ENCODE measurements at places on chromosomes 11 and 22.

- DNase-seq: peak; percentile 22
These were observed 396.4 kb upstream of the CCDC90B start for GRCh38 chr11:83682611-83682973.

DNA sequence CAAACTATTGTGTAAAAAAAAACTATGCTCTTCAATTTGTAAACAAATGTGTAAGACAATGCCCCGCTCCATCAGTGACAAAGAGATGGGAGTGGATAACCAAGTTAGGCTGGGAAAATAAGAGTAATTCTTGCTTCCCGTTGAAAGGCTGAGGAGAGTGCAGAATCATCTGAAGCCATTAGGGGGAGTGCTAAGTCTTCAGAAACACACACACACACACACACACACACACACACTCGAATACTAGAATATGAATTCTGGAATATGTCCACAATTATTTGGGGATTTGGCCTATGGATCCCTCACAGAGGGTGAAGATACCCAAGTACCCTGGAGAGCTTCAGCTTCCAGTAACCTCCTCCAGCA, 27.8 kb upstream of the ROBO3 start:
- peak; percentile 61 for DNase-seq

DNA sequence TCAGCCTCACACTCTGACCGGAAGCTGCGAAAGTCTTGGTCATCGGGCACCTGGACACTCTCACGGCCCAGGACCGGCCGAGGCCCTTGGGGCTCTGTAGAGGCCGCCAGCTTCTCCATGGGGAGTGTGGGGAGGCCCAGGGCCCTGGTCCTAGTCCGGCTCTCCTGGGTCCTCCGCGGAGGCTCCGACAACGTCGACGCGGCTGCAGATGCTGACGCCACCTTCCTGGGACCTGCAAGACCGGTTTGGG, 12.9 kb downstream of the STARD10 start:
- DNase-seq: no peak

DNA sequence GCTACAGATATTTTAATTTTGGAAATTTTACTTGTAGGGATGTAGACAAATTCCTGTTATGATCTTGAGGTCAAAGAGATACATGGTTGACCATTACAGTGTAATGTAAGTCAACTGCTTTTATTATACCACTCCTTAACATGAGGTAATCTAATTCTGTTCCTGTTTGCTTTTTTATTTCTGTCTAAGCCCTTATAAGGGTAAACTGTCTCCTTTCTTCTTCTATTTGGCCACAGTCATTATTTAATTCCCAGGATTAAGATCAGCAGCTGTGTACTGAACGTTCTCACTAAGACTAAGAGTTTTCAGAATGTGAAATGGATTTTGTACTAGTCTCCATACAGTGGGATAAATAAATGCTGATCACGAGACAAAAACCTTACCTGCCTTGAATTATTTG, 32.8 kb downstream of the C2CD3 start:
- DNase-seq: no peak

- DNase-seq: no peak
These were observed 133.8 kb upstream of the API5 start for GRCh38 chr11:43177975-43178374.

- no peak for DNase-seq
These were observed 12.3 kb upstream of the PNPLA3 start for GRCh38 chr22:43911351-43911750.

DNA sequence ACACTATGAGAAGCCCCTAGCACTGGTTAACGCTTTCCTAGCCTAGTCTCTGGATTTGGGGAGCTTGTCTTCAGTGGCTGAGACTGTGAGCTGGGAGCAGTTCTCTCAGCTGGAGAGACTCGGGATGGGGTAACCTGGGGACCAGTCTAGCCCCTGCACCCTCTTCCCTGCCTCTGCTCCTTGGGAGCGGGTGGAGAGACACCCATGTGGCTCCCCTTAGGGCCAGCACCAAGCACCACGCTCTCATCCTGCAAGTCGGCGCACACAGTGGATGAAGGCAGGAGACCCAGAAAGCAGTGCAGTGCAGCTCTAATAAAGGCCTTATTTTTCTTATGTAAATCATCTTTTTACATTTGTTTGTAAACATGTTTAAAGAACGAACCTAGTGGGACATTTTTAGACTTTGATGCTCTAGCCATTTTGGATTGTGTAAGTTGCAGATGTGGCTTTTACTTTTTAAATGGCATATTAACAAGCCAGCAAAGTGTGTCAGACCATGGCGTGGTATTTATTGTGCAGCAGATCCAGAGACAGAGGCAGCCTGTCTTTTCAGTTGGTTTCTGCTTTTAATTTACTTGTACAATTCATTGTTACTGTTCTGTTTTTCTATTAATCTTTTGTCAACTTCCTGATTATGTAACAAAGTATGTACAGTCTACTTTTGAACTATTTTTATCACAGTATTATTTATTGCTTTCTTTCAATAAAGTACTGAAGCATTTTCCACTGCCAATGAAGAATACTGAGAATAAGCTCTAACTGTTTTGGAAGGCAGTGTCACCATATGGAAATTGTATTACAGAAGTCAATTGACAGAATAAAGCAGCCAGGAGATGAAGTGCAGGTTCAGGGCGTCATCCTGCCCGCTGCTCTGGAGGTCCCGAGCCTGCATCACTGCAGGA, 14.4 kb upstream of the CTTN start:
- DNase-seq: no peak

- DNase-seq: no peak
These were observed 206.7 kb upstream of the TBCEL start for GRCh38 chr11:120817158-120817557.

DNA sequence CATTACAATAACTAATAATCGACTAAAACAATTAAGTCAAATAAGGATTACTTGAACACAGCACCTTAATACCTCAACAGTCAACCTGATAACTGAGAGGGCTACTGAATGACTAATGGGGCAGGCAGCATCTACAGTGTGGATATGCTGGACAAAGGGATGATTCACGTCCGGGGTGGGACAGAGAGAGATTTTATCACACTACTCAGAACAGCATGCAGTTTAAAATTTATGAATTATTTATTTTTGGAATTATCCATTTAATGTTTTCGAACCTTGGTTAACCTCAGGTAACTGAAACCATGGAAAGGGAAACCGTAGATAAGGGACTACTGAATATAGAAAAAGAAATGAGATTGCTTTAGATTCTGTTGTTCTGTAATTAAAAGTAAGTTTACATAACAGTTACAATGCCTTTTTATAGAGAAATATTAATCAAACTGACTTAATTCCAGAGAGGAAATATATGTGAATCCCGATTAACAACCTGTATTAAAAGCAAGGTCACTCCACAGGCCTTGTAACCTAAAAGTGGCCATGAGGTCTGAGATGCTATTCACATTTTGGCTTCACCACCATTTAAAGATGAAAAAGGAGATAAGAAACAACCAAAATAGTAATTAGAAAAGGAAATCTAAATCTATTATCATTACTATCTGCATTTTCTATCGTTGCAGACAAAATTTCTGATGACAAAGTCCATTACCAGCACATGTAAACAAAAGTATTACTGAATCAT, 119.0 kb upstream of the TP53AIP1 start:
- DNase-seq: no peak

DNA sequence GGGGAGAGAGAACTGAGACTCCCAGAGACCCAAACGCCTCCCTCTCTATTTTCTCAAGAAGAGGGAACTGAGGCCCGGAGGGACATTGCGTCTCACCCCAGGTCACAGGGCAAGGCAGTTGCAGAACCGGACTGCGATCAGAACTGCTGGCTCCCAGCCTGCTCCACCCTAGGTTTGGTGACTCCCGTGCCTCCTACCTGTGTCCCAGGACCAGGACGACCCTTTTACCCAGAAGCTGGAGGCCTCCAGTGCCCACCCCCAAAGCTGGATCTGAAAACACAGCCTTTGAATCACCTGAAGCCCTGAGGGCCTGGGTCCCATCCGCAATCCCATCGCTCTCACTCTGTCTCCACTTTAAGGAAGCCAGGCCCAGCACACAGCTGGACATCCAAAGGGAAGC, 1.4 kb downstream of the GSTT4 start:
- no peak for DNase-seq

DNA sequence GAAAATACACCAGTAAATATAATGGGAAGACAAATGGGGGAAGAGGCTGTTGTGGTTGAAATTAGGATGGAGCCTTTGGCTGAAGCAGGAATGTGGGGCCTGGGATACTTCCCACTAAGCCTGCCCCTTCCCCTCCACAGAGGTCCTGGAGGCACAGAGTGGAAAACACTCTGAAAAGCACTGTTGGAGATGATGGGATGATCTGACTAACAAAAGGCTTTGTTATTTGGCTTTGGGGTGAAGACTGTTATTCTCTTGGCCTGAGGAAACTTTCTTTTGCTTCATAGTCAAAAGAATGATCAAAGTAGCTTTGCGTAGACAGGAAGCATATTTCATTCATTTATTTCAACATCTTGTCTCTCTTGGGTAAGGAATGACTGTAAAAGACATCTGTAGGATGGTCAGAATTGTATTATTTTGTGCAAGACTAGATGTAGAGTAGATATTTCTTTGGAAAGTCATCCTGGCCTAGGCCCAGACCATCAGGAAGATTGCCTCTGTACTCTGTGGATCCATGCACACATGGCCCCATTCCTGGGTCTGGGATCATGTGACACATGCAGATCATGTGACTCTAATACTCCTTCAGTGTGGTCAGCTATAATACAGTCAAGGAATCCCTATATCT, 111.4 kb downstream of the SPON1 start:
- DNase-seq: no peak

- DNase-seq: no peak
These were observed 32.5 kb downstream of the PDE3B start for GRCh38 chr11:14676068-14676467.

GRCh38 chr22:37797874-37798500, 9.7 kb upstream of the GCAT start:
- no peak for DNase-seq

GRCh38 chr11:86377972-86378371, 3.3 kb downstream of the CCDC81 start:
- no peak for DNase-seq

DNA sequence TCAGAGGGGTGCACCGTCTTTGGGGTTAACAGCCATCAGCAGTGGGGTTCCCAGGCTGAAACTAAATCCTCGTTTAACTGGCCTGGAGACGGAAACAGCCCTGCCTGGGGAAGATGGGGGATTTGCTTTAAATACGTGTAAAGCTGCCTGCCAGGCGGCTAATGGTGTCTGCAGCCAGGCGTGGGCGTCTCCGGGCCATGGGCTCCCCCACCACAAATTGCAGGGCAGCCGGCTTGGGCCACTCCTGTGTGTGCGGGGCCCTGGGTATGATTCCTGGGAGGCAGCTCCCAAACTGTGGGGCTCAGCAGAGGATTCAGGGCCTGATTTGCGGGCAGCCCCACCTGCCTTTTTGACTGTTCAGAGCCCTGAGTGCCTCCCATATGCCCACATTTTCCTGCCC, 110.5 kb downstream of the KCNQ1 start:
- DNase-seq: no peak

- DNase-seq: no peak
These were observed 9.4 kb downstream of the CCDC188 start for GRCh38 chr22:20141186-20142077.

GRCh38 chr11:102559839-102560238, 29.3 kb upstream of the MMP7 start:
- DNase-seq: peak; percentile 53

DNA sequence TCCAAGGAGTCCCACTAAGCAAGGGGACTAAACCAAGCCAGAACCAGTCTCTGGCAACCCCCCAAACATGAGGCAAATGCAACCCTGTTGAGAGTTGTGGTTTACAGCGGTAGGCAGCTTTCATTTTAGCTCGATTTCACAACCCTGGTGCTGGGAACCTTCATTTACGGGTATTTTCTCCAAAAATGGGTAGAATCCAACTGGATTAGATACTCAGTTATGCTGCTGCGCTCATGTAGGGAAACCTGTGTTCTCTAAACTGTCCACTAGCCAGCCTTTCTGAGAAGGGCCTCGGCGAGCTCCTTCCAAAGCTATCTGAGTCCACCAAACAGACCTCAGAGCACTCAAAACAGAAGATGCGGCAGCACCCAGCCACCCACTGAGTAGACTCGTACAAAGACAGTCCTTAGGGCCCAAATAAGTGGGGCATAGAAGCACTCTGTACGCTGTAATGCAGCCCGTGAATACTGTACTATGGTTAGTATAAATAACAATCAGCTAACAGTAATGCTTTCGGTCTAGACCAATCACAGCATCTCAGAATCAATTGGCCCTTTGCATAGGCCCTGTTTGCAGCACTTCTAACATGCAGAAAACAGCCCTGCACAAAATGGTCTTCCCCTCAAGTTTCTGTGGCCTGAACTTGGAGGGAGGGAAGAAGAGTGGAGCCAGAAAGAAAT, 104.7 kb downstream of the ETS1 start:
- no peak for DNase-seq

DNA sequence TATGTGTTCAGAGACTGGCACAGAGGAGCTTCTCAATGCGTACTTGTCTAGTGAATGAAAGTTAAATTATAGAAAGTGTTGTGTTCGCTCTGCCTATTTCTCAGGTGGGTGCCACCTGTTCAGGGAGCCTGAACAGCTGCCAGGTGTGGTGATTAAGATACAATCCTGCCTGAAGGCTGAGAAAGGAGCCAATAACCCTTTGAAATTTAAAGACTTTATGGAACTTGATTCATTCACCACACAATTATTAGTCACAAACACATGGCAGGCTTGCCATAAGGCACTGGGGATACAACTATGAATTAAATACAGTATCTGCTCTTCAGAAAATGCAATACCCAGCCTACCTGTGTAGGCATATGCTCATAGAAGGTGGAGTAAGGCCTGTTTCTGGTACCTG, 92.9 kb upstream of the AMOTL1 start:
- no peak for DNase-seq

DNA sequence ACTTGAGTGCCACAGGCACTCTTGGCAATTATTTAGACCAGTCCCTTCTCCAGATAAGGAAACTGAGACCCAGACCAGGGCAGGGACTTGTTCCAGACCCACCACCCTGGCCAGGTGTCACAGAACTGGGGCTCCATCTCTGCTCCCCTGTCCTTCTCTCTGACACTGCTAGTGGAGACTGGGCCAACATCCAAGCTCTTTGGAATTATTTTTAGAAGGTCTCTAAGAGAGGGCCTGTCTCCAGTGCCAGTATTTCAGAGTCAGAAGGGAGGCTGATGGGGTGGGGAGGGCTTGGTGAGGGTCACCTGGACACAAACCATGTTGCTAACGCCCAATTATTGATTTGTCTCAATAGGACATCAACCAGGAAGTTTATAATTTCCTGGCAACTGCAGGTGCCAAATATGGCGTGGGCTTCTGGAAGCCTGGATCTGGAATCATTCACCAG, 32.7 kb downstream of the POLR3H start:
- DNase-seq: no peak

DNA sequence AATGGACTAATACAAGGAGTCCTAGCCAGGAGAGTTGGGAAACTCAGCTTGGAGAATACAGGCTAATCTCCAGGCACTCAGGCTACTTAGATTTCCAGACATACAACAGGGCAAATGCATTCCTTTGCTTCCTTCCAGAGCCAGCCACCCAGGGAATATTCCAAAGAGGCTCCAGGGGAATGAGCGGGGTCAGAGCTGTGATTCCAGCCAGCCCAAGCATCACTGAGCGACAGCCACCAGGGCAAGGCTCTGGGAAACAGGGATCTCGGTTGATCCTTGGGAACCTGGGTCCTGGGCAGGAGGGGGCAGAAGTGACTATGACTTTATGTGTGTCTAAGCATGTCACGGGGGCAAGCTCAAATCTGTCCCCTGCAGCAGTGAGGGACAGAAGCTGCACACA, 112.3 kb upstream of the LMO1 start:
- DNase-seq: no peak
